Osteoblast (primary cell): ENCODE measurements at places on chromosomes 4 and X. TPM values are rescaled to one million over a fixed set of nuclear protein-coding genes. Genes with fewer than 3 reads are reported as not detected.

The HNRNPDL gene
- total RNA-seq = 142 and 143 TPM in 2 replicates

- H3K27me3 ChIP-seq = no peaks in the 10 kb centered on the region
- no peak for DNase-seq
- H3K4me1 ChIP-seq = no peaks in the 10 kb centered on the region
- H3K27ac ChIP-seq = no peak overlapping the region
Observed at GRCh38 chr4:183299464-183299863, 20.6 kb downstream of the CLDN22 start.

The PPARGC1A gene
- total RNA-seq = 2.1 and 2.5 TPM in 2 replicates

The C4orf51 gene
- total RNA-seq = not detected in 2 replicates

The NAP1L2 gene
- total RNA-seq = 0.29 TPM in 1 of 2 replicates, not detected in the other

DNA sequence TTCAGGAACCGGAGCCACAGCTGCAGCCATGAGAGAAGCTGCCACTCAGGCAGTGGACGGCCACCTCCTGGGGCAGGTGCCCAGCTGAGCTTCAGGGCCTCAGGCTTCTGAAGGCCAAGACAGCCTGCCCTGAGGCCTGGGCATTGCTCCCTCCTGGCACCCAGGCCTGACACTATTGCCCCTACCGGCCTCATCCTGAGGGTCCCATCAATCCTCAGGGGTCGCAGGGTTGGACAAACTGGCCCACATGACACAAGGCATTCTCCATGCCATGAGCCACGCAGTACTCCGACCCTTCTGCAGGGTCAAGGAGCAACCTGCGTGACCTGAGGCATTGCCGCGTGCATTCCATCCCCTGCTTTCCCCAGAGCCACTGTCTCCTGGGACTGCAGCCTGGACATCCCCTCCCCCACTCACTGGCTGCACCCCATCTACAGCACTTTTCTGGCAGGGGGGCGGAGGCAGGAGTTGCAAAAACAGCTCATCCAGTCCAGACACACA lies 3.0 kb upstream of the ZFP92 start:
- peaks cover 25% of the 10 kb centered on the region for H3K27me3 ChIP-seq
- H3K4me1 ChIP-seq = no peaks in the 10 kb centered on the region
- peak; percentile 83 for DNase-seq
- H3K27ac ChIP-seq = no peak overlapping the region
